Hippocampal formation (tissue), 2 donors: ENCODE measurements at places on chromosomes 2 and 18.

- DNase-seq = no peak
Measured at GRCh38 chr18:44916429-44917207, 235.9 kb downstream of the SETBP1 start.

DNA sequence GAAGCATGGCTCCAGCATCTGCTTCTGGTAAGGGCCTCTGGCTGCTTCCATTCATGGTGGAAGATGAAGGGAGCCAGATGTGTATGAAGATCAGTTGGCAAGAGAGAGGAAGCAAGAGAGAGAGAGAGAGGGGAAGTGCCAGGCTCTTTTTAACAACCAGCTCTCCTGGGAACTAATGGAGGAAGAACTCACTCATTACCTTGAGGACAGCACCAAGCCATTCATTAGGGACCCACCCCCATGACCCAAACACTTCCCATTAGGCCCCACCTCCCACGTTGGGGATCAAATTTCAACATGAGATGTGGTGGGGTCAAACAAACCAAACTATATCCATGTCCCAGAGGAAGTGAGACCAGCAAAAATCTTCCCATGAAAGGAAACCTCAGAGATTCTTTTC lies 124.8 kb upstream of the SIX2 start:
- DNase-seq = no peak

- DNase-seq = no peak
Measured at GRCh38 chr18:7566244-7566566, 911 bp upstream of the PTPRM start.

GRCh38 chr2:173058097-173058496 lies 17.5 kb upstream of the MAP3K20 start:
- DNase-seq = no peak

- no peak for DNase-seq
Measured at GRCh38 chr2:239566162-239566994, 165.6 kb upstream of the HDAC4 start.

GRCh38 chr18:32754508-32755263 lies 18.1 kb downstream of the KLHL14 start:
- no peak for DNase-seq

GRCh38 chr2:28748176-28748575 lies 3.5 kb upstream of the PPP1CB start:
- no peak for DNase-seq

DNA sequence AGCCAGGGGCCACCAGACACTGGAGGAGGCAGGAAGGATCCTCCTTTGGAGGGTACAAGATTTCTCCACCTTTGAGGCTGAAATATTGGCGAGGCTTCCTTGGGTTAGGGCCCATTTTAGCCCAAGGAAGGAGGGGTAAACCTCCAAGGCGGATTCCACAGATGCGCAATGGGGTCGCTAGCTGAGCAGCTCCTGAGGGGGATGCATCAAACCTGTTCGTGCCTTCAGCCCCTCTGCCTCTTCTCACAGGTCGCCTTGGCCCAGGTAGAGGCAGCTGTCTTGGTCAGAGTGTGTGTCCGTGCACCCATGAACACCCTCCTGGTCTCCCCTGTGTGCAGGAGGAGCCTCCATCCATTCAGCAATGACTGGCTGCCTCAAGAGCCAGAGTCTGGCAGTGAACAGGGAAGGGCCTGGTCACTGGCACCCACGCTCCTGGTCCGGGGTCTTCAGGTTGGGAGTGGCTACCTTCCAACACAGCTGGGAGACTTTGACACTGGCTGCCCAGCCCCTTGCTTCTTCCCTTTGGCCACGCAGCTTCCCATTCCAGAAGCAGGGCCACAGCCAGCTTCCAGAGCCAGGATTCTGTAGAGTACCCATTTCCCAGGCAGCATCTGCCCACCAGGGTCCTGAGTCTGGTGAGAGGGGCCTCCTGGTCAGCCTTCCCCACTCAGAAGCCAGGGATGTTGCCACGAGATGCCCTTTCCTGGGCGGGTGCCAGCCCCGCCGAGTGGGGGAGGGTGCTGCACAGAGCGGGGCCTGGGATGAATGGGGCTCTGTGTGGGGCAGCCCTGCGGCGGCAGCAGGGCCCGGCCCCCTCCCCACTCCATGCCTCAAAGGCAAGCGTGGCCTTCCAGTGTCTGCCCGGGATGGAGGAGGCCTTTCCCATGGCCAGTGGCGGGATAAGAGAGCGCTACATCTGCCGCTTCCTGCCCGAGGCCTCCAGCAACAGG lies 95.8 kb upstream of the GPC1 start:
- DNase-seq = peak; percentile 72

- DNase-seq = no peak
Measured at GRCh38 chr2:226295681-226296080, 503.9 kb downstream of the IRS1 start.

- no peak for DNase-seq
Measured at GRCh38 chr2:71976685-71977084, 171.0 kb downstream of the CYP26B1 start.

DNA sequence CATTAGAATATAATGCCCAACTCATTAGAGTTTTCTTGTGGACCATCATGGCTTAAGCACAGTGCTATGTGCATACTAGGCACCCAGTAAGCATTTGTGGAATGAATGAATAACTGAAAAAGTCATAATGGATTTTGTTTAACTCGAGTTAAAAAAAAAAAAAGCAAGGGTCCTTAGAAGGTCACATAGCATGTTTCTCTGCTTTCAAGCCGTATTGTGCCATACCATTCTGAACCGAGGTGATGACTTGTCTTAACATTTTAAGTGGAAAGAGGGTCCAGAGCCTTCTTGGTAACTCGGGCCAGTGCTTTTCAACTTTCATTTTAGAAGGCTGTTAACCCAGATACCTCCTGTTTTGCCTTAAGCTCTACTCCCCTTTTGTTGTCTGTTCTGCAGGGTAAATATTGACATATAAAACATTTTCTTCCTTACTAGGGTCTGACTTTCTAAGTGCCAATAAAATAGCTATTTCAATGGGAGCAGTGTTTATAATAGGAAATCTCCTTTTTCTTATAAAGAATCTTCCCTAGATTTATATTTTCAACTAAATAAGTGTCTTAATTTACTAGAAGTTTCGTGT lies 787 bp upstream of the ADGRF3 start:
- DNase-seq = no peak

DNA sequence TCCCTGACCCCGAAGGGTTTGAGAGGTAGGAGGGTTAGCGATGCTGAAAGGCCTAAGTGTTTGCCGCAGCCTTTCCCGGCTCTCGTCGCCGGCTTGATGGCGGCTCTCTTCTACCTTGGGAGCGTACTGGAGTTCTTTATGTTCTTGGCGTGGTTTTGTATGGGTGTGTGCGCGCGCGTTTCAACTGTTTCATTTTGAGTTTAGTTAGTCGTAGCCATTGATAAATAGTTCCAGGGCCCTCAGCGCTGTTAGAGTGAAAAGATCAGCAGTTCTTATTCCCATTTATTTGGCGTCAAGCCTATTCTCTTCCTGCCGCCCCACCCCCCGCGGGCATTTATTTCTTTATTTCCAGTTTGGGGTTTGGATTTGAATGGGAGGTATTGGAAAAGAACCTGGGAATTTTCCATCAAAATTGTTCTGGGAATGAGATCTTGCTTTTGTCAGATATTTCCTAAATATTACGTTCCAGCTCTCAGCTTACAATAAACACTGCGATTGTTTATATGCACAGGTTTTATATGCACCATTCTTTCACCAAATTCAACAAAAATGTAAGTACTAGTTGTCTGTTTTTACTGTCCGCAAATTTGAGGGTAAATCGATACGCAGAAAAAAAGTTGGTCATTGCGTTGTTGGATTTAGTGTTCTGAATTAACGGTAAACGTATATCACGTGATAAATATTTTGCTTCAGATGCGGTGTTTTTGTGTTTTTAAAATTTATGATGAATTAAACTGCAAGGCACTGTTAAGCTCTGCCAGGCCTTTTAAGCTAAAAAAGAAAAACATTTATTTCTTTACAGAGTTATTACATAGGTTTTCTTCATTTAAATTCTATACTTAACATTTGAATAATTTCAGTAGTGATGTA lies 954 bp downstream of the CCNT2 start:
- no peak for DNase-seq

- no peak for DNase-seq
Measured at GRCh38 chr2:118053681-118054080, 34.6 kb upstream of the INSIG2 start.

GRCh38 chr2:54482715-54483114 lies 26.6 kb downstream of the SPTBN1 start:
- no peak for DNase-seq

- DNase-seq = no peak
Measured at GRCh38 chr18:28015671-28016070, 161.3 kb downstream of the CDH2 start.

DNA sequence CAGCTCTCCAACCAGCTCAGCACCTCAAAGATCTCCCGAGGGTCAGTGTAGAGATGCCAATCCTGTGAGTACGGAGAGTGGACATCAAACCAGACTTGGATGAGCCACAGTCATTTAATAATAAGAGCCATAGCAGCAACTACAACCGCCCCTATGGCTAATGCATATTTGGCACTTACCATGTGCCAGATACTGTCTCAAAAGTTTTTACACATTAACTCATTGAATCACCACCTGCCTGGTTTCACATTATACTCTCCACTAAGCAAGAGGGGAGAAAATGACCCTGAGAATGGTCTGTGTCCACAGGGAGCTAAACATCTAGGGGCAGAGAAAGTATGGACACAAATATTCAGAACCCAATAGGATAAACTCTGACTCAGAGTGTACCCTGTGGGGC lies 2.6 kb downstream of the CNPPD1 start:
- DNase-seq = no peak

- no peak for DNase-seq
Measured at GRCh38 chr2:31137211-31138036, 816 bp downstream of the GALNT14 start.

GRCh38 chr2:160269365-160269764 lies 69.3 kb upstream of the ITGB6 start:
- no peak for DNase-seq

DNA sequence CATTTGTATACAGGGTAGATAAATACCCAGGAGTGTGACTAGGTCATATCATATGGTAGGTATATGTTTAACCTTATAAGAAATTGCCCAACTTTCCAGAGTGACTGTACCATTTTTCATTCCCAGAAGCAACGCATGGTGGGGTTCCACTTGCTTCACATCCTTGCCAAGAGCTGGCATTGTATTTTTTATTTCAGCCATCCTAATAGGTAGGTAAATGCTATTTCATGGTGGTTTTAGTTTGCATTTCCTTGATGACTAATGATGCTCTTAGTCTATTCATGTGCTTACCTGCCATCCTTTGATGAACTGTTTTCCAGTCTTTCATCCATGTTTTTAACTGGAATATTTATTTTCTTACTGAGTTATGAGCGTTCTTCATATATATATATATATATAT lies 51.9 kb downstream of the MAP4K3 start:
- DNase-seq = no peak

DNA sequence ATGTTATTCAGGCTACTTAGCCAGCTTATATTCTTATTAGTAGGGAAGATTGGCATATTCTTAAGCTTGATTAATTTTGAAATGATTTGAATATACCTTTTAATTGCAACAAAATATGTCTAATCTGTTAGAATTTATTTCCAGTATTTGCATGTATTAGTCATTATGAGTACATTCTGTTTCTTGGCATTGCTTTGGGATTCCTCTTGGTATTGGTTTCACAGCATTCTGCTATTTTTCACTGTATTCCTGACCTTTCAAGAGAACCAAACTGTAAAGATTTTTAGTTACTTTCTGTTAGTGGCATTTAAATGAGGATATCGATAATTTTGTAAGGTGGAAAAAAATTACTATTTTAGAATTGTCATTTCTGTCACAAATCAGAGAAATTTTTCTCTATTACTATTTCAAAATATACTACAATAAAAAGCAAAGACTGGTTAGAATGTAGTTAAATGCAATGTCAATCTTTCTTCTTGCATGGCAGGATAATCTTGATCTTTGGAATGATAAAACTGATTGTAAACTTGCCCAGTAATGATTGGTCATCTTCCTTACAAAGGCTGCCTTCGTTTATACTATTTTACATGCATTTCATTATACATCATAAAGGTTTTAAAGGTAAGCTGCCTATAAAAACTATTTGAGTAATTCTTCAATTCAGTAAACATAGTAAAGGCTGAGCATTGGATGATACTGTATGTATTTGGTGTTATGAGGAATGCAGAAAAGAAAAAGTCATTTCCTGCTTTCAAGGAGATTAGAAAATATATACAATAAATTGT lies 86.1 kb downstream of the SLC4A10 start:
- DNase-seq = no peak

DNA sequence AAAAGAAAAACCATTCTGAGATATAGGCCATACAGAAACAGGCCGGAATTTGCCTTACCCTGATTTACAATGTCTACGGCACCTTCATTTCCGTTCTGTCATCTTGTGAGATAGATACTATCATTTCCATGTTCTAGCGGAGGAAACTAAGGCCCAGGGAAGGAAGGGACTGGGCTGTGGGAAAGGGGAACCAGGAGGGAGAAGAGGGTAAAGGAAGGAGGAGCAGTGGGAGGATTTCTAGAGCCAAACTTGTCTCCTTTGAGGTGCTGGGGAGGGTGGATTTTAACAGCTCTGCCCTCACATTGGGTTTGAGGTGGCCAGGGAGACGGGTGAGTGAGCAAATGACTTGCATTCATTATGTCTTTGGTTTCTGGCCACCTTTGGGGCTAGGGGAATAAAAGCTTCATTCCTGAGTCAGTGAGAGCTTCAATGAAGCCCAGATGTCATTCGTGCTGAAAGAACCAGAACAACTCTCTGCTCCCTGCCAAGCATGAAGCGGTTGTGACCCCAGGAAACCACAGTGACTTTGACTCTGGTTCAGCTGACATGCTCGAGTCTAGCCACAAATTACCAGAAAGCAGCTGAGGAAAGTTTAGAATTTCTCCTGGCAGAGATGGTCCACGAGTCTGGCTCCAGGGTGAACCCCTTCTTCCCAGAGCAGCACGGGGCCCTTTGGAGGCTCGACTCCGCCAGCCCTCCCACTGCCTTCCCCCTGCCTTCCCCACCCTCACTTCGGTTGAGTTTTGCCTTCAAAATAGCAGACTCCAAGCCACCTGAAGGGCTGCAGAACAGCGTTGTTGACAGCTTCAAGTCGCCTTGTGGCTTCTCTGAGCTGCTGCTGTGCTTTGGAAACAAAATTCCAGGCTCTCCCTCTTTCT lies 3.8 kb downstream of the ACTG2 start:
- no peak for DNase-seq

- DNase-seq = no peak
Measured at GRCh38 chr2:39481611-39482010, 44.5 kb upstream of the MAP4K3 start.

- DNase-seq = no peak
Measured at GRCh38 chr2:177430411-177430810, 37.8 kb downstream of the AGPS start.
